ENCODE measurements at places on chromosomes 13 and 19.
A peak's percentile ranks its signal among the peaks of the same experiment; 100 is the strongest.

DNA sequence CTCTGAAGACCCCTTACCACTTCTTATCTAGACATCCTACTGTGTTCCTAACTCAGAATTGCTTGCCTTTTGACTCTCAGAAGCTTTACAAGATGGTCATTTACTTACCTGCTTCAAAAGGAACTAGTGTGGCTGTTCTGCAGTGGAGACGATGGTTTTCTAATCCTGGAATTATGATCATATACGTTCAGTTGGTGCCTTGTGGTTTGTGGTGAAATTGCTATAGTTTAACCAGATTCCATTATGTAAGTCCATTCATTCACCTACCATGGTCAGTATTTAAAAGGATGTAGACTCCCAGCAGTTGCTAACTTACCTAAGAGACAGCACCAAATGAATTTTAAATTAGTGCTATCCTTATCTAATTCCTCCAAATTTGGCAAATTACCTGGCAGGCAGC, 210.9 kb downstream of the SHISA2 start:
- no peak for DNase-seq

DNA sequence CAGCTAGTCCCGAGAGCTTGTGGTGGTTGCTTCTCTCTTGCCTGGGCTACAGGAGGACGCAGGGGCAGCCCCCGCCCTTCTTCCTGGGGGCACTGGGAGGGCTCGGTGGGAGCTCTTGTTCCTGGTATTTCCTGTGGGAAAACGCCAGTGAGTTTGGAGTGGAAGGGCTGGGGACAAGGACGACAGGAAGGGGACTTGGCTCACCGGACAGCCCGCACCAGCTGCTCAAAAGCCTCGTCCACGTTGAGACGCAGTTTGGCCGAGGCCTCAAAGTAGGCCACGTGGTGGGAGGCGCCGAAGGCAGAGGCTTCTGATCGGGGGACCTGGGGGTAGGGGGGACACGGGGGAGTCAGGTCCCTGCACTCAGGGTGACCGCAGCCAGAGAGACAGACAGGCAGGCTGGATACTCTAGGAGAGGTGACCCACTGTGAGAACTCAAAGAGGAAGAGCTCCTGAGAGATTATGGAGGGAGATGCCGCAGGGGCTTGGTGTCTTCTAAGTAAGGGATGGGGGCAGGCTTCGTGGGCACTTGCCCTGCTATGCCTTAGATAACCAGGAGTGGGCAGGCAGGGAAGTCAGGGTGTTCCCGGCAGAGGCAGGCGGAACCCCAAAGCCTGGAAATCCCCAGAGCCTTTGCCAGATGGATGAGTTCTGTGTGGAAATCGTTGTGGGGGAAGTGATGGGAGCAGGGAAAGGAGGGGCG, 4.3 kb downstream of the RRAS start:
- peak; percentile 10 for DNase-seq

- DNase-seq, result no peak
Measured at GRCh38 chr13:62324842-62325241, 909.2 kb upstream of the PCDH20 start.

DNA sequence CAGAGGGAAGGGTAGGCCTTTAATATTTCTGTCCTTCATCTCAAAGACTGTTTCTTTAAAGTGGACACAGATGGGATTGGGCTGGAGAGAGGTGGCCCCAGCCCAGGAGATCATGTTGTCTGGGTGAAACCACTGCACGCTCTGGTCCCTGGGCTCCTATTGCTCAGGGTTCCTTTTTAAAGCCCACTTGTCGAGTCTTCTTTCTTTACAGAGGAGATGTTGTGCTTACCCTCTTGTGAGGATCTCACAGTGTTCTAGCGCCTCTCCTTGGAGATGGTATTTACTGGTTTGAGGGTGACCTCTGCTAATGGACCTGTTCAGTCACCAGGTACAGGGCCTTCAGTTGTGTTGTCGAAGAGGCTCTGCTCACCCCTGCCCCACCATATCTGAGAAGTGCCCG, 128.4 kb downstream of the TM9SF2 start:
- no peak for DNase-seq

- DNase-seq, result no peak
Measured at GRCh38 chr19:42816894-42817293, 51.4 kb upstream of the PSG8 start.

DNA sequence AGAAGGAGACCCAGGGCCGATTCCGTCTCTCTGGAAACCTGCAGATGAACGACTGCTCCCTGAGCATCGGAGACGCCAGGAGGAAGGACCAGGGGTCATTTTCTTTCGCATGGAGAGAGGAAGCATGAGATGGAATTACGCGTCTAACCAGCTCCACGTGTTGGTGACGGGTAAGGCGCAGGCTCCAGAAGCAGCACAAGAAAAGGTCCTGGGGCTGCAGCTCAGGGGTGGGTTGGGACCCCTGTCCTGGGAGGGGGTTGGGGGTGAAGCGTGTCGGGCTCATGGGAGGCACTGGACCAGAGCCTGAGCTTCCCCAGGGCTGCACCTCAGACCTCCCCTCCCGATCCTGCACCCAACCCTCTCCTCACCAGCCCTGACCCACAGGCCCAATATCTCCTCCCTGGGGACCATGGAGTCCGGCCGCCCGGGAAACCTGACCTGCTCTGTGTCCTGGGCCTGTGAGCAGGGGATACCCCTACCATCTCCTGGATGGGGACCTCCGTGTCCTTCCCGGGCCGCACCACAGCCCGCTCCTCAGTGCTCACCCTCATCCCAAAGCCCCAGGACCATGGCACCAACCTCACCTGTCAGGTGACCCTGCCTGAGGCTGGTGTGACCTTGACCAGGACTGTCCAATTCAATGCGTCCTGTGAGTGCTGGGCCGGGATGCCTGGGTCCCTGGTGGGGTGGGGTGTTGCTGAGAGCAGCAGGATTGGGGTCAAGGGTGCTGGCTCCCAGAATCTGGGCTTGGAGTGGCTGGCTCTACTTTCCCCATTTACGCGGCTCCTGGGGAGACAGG, 39.6 kb upstream of the CD33 start:
- DNase-seq, result no peak

DNA sequence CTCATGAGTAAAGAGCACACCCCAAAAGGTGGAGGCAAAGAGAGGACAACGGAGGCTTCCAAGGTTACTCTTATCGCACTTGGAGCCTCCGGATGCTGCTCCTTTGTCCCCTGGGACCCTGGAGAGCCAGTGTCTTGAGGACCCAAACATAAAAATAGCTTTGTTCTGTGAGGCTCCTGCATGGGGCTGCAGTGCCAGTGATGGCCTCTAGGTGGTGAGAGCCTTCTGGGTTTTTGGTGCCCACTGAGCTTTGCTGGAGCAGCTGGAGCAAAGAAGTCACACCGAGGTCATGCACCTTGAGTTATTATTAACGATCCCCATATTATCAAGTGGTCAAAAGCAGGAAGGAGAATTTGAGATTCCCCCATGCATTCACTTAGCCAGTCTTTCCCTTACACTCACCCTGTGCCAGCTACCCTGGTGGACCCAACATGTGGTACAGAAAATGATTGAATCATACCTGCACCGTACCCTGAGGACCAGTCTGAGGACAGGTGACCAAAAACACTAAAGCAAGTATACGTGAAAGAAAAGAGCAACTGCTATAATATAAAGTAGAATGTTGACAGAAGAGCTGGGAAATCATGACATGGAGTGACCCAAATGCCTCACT, 41.5 kb downstream of the ZNF682 start:
- DNase-seq, result no peak

- DNase-seq, result peak; percentile 19
Measured at GRCh38 chr19:343941-344624, 513 bp downstream of the MIER2 start.

DNA sequence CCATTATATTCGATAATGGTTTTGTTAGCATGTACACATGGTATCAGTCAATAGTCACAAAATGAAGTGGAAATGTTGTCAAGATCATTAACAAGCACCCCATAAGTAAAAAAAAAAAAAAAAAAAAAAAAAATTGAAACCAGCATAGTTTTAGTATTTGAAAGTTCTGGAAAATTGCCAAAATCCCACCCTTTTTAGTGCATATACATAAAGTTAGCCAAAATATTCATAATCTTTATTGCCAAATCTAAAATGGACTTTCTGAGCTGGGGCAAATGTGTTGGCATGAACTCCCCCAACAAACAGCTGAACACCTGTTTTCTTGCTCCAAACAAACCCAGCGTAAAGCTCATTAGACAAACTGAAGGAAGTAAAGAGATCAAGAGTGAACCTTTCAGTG, 73.9 kb downstream of the MZT1 start:
- DNase-seq, result no peak

GRCh38 chr13:60370343-60370742, 26.7 kb upstream of the TDRD3 start:
- DNase-seq, result no peak

- no peak for DNase-seq
Measured at GRCh38 chr19:36169084-36169760, 17.0 kb upstream of the COX7A1 start.

GRCh38 chr19:55347442-55348009, 7.0 kb downstream of the COX6B2 start:
- no peak for DNase-seq

GRCh38 chr13:26280822-26281221, 26.9 kb downstream of the CDK8 start:
- no peak for DNase-seq

- DNase-seq, result no peak
Measured at GRCh38 chr13:85313761-85314503, 485.3 kb downstream of the SLITRK6 start.

- no peak for DNase-seq
Measured at GRCh38 chr13:23432626-23433025, 876 bp downstream of the SACS start.

- DNase-seq, result no peak
Measured at GRCh38 chr13:30479154-30479882, 13.6 kb upstream of the HMGB1 start.

- DNase-seq, result no peak
Measured at GRCh38 chr13:112782429-112783010, 92.7 kb downstream of the ATP11A start.

GRCh38 chr13:30877335-30877734, 28.7 kb upstream of the MEDAG start:
- peak; percentile 36 for DNase-seq

- DNase-seq, result no peak
Measured at GRCh38 chr19:15108845-15109767, 1.9 kb downstream of the SYDE1 start.

- no peak for DNase-seq
Measured at GRCh38 chr13:33763021-33763420, 54.9 kb upstream of the RFC3 start.

DNA sequence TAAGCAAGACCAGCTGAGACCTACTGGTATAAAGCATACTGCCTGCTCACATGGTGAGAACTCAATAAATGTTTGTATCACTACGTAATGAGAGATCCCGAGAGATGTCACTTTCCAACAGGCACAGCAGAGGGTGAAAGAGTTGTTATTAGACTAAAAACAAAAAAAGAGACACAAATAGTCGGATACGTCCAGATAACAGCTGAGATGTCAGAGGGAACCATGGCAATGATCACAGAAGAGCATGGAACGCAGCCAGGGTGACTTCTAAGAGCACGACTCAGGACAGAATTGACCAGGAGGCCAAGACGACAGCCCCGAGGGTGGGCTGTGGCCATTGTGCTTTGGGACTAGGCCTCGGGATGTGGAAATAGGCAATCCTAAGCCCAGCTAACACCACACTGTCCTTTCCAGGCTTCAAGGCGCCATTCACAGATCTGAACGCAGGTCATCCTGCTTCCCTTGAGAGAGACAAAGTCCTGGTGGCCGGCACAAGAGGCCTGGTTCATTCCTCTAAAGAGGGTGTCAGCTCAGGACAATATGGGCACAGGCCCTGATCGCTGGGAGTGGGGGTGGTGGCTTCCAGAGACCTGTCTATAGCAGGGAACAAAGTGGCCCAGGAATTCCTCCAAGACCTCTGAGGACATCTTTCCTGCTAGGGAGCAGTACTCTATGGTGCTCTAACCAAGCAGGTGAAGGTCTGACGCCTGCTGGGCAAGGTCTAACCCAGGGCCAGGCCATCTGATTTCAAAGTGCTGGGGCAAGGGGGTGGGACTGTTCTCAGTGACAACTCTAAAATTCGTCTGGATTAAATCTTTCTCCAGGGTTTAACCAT, 3.2 kb downstream of the SH3GL1 start:
- no peak for DNase-seq

DNA sequence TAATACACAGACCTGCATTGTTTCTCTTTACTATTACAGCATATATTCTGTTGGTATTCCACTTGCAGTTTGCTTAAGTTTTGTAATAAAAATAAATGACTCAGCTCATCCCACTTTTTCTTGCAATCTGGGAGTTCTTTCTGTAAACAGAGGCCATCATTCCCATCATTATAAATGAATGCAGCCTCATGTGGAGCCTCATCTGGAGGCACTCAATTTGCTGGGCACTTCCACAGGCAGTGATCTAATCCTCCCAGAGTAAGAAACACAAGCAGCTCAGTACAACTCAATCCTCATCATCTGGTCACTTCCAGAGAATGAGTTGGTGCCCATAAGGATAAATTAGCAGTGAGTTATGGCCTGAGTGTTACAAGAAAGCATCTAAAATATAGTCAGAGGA, 2801.9 kb downstream of the PCDH9 start:
- no peak for DNase-seq

DNA sequence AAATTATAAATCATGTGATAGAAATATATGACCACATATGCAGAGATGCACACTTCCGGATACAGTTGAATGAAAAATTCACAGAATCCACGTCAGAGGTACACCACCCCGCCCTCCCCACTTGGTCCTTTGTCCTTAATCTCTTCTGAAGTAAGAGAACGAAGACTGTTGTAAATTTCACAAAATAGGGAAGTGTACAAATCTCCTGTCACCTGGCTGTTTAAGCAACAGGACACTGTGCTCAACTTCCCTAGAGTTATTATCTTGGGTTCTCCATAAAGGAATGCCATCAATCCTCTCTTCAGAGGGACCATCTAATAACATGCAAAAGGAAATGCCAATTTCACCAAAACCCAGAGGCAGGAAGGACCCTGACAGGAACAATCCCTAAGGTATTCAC, 10.5 kb upstream of the CEACAM6 start:
- no peak for DNase-seq

DNA sequence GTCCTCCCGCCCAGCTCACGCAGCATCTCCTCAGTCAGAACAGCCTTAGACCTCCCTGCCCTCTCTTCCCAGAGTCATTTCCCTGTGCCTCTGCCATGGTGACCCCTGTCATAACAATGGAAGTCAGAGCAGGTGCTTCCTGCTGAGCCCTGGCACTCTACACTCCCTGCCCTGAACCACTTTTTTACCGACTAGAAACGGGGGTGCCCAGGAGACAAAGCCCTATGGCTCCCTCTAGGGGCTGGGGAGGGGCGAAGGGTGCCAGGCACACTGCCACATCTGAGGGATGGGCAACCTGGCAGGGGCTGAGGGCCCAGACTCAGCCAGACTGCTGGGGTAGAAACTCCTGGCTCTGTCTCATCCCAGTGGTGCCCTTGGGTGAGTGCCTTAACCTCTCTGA, 16.4 kb downstream of the ZNF574 start:
- no peak for DNase-seq

- DNase-seq, result no peak
Measured at GRCh38 chr19:46406976-46407375, 6.4 kb downstream of the CCDC8 start.

DNA sequence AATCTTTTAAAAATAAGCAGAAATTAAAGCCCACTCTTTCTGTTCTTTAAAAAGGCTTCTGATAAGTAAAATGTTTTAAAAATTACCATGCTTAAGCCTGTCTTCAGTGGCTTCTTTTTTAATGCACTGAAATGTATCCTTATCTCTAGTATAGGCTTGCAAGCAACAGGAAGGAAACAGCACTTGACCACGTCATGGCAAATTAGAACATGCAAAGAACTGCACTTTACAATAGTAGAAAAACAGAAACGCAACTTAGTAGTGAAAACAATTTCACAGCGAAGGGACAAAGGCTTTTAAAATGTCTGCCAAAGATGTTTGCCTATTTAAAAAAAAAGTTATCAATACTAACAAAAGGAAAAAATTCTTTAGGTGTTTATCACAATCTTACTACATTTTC, 36.3 kb downstream of the ELF1 start:
- DNase-seq, result no peak
